ENCODE measurements at places on chromosomes 5 and 9. TPM values are rescaled to one million over a fixed set of nuclear protein-coding genes. Genes with fewer than 3 reads are reported as not detected.

DNA sequence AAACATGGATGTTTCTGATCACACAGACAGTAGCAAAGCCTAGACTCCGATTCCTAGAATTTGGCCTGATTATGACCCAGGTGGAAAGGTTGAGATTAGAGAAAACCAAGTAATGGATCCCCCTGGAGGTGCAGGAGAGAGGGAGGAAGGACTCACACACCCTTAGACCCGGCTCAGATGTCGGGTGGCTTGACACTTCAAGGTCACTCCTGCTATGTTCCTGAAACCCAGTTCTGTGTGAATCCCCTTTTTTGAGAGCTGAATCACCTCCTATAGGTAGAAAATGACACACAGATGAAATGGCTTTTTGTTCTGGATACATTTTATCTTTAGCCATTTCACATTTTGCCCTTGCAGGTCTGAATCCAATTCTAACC lies 192.8 kb downstream of the ARRDC3 start:
- DNase-seq, result no peak

GRCh38 chr9:26802921-26803320 lies 89.7 kb downstream of the CAAP1 start:
- DNase-seq, result no peak

- DNase-seq, result no peak
Observed at GRCh38 chr5:159262472-159262858, 625 bp upstream of the UBLCP1 start.

DNA sequence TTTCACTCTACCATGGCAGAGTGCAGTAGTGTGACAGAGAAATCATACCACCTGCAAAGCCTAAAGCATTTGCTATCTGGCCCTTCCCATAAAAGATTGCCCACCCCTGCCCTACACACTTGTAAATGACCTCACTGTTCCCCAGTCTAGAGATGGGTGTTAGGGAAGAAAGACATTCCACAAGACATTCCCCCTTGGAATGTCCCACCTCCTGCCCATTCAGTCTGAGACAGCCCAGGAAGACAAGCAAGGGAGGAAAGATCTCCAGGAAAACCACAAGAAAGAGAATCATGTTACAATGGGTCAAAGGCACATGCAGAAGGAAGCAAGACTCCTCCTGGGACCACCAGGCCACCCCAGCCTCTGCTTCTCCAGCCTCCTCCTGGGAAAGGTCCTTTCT lies 230.0 kb downstream of the AGTPBP1 start:
- DNase-seq, result no peak

GRCh38 chr5:142531977-142532780 lies 153.7 kb downstream of the FGF1 start:
- no peak for DNase-seq

DNA sequence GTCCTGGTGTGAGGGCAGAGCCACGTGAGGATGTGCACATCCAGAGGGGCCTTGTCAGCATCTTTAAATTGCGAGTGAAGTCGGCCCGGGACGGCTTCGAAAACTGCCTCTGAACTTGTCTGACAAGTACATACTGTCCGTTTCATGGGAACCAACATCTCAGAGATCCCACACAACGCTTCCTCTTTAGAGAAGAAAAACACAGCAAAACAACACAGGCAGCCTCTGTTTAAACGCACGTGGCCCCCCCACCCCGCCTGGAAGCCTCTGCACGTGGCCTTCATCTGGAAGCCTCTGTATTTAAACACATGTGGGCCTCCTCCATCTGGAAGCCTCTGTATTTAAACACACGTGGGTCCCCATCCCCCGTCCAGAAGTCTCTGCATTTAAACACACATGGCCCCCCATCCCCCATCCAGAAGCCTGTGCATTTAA lies 29.2 kb downstream of the CEP72 start:
- DNase-seq, result no peak

CAMK4 gene
- 71.8 TPM for total RNA-seq

NR4A3 gene
- total RNA-seq, result 169 TPM

Measured in activated T-helper 2 cell treated with anti-CD3 and anti-CD28 coated beads, Interferon-gamma antibody, Interleukin-2, Interleukin-4, amounts not matched to agents 10 μg/mL and 5 μg/mL and 100 μg/mL, durations not matched to agents 14 hours and 24 hours and 36 hours (primary cell).